Epithelial cell of esophagus (primary cell): ENCODE measurements at places on chromosomes 1 and 21.

DNA sequence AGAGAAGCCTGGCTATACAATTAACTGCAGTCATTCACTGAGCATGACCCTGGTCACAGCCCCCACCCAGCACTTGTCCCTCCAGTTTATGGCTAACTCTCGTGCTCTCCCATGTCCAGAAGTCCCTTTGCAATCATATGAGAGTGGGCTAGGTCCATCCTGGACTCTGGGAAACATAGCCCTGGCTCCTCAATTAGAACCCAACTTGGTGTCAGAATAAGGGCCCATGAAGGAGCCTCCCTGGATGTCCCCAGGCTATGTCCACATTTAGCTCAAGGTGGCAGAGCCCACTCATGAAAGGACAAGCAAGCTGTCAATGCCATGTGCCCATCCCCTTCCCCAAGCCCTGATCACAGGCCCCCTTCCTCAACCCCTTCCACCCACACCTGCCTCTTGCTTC, 27.4 kb upstream of the HPDL start:
- no peak for DNase-seq

DNA sequence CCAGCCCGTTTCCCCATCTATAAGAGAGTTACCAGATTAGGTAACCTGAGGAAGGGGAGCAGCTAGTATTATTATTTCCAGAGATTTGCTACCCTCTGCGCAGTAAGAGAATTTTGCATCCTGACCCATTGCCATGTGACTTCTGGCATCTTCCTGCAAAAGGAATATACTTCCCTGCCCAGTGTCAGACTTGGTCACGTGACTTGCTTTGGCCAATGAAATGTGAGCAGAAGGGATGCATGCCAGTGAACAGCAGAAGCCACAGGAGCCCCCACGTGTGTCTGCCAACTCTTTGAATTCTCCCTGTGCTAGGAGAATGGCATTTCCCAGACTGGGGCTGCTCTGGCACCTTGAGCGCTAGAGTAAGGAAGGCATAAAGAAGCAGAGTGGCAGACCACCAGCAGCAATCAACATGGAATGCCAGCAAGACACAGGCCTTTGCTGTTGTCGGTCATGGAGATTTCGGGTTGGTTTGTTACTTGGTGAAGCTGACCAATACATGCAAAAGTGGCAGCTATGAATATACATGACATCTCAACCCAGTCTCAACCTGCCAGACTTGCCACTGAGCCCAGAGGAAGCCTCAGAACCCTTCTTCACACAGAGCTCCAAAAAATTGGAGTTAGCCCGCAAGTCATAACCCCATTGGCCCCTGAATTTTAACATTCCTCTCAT, 26.4 kb upstream of the SDHB start:
- DNase-seq: no peak

DNA sequence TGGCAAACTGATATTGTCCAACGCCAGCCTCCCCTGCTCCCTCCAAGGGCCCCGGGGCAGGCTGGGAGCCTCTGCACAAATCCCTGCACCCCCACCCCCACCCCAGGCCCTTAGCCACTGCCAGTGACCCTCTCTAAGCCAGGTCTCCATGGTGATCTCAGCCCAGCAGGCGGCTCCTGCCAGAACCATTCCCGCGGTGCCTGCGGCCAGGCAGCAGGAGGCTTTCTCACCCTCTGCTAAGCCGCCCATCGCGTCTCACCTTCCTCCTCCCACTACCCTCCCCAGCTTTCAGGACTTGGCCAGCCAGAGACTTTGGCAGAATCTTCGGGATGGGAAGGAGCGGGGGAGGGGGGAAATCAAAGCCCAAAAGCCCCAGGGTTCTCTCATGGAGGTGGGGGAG, 46.8 kb upstream of the WASF2 start:
- DNase-seq: peak; percentile 51

- DNase-seq: no peak
Observed at GRCh38 chr21:39159342-39160063, 23.7 kb downstream of the PSMG1 start.

DNA sequence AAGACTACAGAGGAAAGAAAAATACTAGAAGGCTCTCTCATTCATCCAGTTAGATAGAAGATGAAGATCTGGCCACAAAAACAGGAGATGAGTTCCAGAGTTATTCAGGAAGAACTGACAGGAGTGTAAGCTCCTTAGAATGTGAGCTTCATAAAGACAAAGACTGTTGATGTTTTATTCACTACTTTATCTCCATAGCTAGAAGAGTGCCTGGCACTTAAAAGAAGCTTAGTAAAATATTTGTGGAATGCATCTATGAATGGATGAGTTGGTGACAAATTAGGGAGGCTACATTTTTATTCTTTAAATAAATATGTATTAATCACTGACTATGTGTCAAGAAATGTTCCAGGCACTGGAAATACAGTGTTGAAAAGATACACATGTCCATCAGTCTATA, 13.8 kb downstream of the CLDN17 start:
- peak; percentile 18 for DNase-seq

DNA sequence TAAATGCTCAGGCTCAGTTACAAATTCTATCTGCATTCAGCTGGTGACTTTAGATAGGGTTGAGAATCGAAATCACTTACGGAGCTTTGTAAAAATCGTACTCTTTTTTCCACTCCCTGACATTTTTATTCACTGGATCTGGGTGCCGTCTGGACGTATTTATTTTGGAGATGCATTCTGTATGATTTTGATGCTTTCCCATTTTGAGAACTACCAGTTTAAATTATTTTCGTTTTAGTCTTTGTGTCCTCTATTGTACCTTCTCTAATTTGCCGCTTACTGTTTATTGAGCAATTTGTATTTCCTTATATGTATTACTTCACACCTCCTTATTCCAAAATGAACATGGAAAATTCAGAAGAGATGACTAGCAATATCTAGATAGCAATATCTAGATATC, 96.2 kb downstream of the FASLG start:
- DNase-seq: no peak

GRCh38 chr1:168400139-168400538, 119.5 kb downstream of the TBX19 start:
- no peak for DNase-seq

- no peak for DNase-seq
Observed at GRCh38 chr1:2193514-2194281, 874 bp downstream of the FAAP20 start.
